ENCODE measurements at places on chromosomes 16 and 17. TPM values are rescaled to one million over a fixed set of nuclear protein-coding genes. Genes with fewer than 3 reads are reported as not detected.

The KRTAP4-9 gene
- total RNA-seq, result not detected

The RANBP10 gene
- 4.0 TPM for total RNA-seq

The RND2 gene
- total RNA-seq, result not detected

The KRTAP2-3 gene
- total RNA-seq, result not detected

The KRT33B gene
- total RNA-seq, result not detected

The KCNJ18 gene
- not detected for total RNA-seq

The HCRT gene
- not detected for total RNA-seq

The CTF1 gene
- total RNA-seq, result 0.33 TPM

The KRT28 gene
- not detected for total RNA-seq

The PARN gene
- total RNA-seq, result 51.1 TPM

The SPAG9 gene
- 54.2 TPM for total RNA-seq

The MPV17L gene
- total RNA-seq, result 0.09 TPM

The SLC13A2 gene
- total RNA-seq, result not detected

DNA sequence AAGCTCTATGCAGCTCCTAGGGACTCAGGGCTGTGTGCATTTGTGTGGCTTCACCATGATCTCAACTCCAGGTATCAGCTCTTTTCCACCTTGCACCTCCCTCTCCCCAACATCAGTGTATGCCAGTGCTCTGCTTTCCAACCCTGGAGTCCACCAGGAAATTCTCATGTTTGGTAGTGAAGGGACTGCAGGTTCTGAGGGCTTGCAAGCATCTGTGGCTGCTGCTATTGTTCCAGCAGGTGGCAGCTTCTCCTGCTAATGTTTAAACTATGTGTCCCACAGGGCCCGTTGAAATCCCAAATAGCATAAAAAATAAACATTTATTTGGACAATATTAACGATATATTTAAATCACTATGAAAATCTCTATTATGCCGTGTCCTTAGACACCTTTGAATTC is 82.0 kb downstream of the RGS9 start:
- DNase-seq, result no peak

- peak; percentile 50 for DNase-seq
Measured at GRCh38 chr16:67883872-67884261, 818 bp upstream of the NRN1L start.

- DNase-seq, result no peak
Measured at GRCh38 chr16:915546-915945, 55.2 kb downstream of the LMF1 start.

- DNase-seq, result no peak
Measured at GRCh38 chr16:85436207-85436606, 176.9 kb upstream of the GSE1 start.

DNA sequence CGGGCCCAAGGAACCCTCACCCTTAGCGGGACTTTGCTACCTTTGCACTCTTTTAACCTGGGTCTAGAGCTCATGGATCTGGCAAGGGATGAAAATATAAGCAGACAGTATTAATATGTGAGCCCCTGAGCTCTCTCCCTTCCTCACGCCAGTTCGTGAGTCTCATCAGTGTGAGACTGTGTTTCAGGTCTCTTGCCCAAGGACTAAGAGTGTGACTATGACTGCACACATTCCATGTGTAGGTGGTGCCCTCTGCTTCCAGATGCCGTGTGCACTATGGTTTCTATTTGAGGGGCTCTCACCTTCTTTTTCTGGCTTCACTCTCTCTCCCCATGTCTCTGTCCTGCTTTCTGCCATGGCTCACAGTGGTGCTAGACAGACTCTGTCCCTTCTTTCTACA is 40.5 kb downstream of the DHRS7B start:
- no peak for DNase-seq

GRCh38 chr16:5753381-5753780 is 655.8 kb upstream of the EEF2KMT start:
- DNase-seq, result no peak

DNA sequence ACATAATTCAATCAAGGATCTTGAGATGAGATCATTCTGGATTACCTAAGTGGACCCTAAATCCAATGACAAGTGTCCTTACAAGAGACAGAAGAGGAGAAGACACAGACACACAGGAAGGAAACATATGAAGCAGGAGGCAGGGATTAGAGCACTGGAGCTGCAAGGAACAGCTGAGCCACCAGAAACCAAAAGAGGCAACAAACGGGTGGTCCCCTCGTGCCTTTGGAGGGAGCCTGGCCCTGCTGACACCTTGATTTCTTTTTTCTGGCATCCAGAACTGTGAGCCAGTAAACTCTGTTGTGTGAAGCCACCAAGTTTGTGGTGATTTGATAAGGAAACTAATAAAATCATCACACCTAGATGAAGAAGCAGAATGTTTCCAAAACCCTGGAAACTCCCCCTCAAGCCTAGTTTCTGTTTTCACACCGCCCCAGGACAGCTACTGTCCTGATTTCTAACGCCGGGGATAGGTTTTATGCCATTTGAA is 115.2 kb downstream of the PITPNC1 start:
- DNase-seq, result no peak

GRCh38 chr16:57244463-57244766 is 644 bp upstream of the ARL2BP start:
- DNase-seq, result no peak

DNA sequence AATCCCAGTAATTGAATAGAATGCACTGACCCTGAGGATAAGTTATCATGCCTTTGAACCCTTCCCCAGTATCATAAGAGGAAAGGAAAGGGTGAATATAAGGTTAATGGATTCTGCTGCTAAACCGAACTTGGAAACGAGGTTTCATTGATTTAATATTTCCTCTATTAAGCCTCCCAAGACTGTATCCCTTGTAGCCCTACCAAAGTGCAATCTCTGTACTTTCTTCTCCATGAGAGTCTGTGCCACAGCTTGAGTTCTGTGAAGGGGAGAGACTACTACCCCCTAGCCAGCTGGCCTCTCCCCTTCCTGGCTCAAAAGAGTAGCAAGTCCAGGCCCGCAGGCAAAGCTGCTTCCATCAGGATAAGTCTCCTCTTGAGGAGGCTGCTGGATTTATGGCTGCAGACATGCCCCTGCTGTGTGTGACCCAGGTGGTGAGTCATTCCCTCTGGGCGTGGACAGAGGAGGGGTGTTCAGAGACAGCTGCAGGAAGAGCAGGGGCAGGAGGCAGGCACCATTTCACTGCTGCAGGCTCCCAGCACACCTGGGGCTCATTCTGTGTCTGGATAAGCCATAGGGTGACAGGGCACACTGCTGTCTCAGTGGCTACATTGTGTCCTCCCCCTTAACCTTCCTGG is 58.4 kb downstream of the TOM1L2 start:
- peak; percentile 97 for DNase-seq

GRCh38 chr17:79988185-79988971 is 47.3 kb downstream of the TBC1D16 start:
- DNase-seq, result peak; percentile 63

DNA sequence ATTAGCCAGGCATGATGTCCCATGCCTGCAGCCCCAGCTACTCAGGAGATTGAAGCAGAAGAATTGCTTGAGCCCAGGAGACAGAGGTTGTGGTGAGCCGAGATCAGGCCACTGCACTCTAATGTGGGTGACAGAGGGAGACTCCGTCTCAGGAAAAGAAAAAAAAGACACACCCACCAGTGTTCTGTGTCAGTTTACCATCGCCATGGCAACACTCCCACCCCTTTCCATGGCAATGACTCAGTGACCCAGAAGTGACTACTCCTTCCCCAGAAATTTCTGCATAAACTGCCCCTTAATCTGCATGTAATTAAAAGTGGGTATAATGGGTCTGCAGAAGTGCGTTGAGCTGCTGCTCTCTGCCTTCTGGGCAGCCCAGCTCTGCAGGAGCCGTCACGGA is 4.0 kb upstream of the ZC3H18 start:
- peak; percentile 64 for DNase-seq

GRCh38 chr16:75745823-75746222 is 19.5 kb upstream of the CPHXL start:
- DNase-seq, result no peak

DNA sequence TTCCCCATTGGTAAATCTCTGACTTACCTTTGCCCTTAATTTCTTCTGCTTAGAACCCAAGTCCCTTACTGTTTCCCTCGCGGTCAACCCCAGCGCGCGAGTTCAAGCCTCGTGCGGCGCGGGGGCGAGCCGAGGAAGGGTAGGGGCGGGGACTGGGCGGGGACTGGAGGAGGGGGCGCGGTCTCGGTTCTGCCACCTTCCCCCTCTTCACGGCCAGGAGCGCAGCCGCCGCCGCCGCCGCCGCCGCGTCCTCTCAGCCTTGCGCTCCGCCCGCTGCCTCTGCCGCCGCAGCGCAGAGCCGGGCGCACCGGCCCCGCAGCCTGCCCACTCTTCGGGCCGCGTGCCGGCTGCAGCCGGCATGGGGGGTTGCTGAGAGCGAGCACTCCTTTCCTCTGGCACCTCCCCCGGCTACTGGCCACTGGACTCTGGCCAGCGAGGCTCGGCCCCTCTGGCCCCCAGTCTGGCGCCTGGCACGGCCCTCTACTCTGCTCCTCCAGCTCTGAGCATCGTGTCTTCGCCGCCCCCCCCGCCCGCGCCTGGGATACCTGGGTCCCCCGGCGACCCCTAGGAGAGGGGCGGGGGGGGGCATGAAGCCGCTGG is at the start of gene RAPGEFL1:
RAPGEFL1 (plus strand) TSS at position 196 of the 600 bp plus-strand sequence; CDS start at position 588, 392 bp downstream.
- peak; percentile 77 for DNase-seq

GRCh38 chr17:4598776-4599504 is 14.6 kb downstream of the SMTNL2 start:
- DNase-seq, result no peak

DNA sequence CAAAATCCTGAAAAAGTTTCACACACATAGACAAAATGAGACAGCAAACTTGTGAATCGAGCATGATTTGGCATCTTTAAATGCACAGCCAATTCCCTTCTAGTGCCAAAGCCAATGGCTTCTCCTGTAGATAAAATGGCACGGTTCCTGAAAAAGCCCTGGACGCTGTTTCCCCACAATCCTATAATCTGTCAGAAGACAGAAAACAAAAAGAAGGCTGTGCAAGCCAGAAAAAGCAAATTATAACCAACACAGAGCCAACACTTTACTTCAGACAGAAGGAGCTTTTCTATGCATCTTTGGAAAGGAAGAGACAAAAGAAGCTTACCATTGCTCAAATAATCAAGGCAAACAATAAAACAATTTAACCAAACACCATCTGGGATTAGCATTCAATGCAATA is 23.8 kb downstream of the FAM222B start:
- no peak for DNase-seq

DNA sequence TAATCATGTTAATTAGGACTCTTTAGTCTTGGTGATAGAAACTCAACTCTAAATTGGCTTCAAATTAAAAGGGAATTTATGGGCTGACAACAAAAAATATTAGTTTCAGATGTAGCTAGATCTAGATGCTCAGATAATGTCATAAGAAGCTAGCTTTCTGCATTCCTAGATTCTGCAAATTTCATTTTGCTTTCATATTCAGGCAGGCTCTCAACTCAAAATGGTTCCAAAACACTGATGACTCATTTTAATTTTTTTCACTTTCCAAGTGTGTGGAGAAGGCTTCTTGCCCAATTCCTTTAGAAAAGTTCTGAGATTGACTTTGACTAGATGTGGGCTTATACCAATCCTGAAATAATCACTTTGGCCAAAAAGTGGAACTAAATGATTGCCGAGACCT is 236.7 kb upstream of the GOT2 start:
- no peak for DNase-seq

DNA sequence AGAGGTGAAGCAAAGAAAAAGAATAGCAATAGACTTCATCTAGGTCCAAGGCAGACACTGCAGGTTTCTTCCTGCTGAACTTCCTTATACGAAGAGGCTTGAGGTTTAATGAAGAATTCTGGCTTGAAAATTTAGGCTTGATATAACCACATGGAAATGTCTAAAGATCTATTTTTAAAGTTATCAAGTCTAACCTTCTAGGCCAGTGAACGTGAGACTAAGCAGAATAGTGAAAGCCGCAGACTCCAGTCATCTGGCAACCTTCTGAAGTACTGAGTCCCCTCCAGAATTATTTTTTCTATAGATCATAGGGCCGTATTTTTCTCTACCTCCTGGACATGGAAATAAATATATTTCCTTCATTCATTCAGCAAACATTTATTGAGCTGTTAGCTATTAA is 333.6 kb downstream of the BCAS3 start:
- DNase-seq, result no peak

GRCh38 chr16:760545-761343 is at the start of gene MSLN:
Gene MSLN, plus strand, starts transcription at chr16:760734. Its CDS starts 1,947 bp downstream, at chr16:762681.
- DNase-seq, result peak; percentile 61

- no peak for DNase-seq
Measured at GRCh38 chr17:58383892-58384462, 32.0 kb upstream of the SUPT4H1 start.

- DNase-seq, result no peak
Measured at GRCh38 chr17:30369995-30370394, 8.7 kb upstream of the CPD start.

DNA sequence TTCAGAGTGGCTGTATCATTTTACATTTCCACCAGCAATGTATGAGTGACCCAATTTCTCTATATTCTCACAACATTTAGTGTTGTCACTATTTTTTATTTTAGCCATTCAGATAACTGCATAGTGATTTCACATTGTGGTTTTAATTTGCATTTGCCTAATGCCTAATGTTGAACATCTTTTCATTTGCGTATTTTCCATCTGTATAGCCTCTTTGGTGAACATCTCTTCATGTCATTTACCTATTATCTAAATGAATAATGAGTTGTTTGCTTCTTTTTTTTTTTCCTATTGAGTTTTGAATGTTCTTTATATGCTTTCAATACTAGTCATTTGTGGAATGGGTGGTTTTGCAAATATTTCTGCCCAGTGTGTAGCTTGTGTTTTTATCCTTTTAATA is 120.9 kb upstream of the CPHXL start:
- no peak for DNase-seq

DNA sequence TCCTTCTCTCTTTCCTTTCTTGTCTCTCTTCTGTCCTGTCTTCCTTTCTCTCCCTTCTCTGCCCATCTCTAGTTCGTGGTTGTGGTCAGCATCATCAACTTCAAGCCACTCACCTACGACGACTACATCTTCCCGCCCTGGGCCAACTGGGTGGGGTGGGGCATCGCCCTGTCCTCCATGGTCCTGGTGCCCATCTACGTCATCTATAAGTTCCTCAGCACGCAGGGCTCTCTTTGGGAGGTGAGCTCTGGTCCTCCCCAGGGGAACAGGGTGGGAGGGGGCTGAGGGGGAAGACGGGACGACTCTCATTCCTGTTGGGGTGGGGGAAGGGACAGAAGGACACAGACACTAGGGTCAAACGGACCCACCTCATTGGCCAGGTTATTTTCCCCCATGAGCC is 44.3 kb downstream of the SLC6A2 start:
- DNase-seq, result no peak
